ENCODE measurements at places on chromosomes 2 and 18.

GRCh38 chr18:12327510-12328178 lies 19.6 kb downstream of the TUBB6 start:
- DNase-seq, result peak; percentile 61

- DNase-seq, result no peak
These were observed 135.6 kb downstream of the SMAD7 start for GRCh38 chr18:48815179-48815515.

DNA sequence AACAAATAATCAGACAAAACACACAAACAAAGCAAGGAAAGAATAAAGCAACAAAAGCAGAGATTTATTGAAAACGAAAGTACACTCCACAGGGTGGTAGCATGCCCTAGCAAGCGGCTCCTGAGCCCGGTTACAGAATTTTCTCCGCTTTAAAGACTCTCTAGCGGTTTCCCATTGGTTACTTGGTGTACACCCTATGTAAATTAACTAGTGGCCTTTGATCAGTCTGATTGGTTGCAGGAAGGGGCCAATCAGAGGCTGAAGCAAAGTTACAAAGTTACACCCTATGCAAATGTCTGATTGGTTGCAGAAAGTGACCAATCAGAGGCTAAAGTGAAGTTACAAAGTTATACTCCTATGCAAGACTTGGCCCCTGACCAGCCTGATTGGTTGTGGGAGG lies 242.9 kb downstream of the LDLRAD4 start:
- no peak for DNase-seq

GRCh38 chr2:39893616-39894015 lies 114.6 kb upstream of the THUMPD2 start:
- no peak for DNase-seq

DNA sequence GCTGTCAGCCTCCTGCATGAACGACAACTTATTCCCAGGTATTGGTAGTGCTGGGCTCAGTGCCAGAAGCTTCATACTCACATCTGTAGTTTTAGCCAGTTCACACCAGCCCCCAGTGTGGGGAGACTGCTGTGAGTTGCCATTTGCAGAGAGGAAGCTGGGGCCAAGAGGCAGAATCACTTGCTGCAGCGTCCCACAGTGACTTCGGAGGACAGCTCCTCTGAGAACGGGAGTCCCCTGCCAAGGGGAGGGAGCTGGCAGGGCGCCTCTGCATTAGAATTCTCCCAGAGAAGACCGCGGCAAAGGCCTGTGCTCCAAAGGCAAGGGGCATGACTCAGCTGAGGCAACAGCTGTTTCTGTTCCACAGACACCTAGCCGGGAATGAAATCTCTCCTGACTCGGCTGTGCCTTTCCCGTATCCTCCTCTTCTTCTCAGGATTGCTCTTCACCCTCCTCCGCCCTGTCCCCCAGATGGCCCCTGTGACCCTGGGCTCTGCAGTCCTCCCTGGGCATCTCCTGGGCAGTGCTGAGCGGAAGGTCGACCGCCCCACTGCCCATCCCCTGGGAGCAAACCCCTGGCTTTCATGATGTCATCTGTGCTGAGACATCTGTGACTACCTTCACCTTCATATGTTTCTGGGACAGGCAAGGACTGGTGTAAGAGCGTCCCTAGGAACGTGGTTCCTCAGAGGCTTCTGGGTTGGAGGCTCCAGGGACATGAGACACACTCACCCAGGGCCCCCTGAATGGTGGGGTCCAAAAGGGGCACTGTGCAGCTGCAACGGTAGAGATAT lies 18.0 kb downstream of the MAL start:
- DNase-seq, result peak; percentile 71

GRCh38 chr2:171864357-171864985 lies 29.6 kb downstream of the SLC25A12 start:
- DNase-seq, result no peak

- no peak for DNase-seq
These were observed 99.8 kb downstream of the SMAD7 start for GRCh38 chr18:48850822-48851598.

DNA sequence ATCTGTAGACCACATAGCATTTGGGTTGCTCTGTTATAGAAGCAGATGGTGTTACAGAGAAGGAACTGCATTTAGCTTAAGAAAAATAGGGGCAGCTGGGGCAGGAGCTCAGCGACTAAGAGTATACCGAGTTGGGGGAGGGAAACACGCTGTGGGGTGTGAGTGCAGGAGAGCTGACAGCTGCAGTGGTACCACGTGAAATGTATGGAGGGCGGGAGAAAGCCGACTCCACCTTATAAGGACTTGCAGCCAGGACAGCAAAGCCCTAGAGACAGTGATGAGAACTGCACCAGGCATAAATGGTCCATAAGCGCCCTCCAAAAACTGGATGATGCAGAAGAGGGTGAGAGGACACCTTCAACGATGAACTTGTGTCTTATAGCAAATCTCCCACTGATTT lies 237.6 kb downstream of the PRKCE start:
- peak; percentile 78 for DNase-seq

DNA sequence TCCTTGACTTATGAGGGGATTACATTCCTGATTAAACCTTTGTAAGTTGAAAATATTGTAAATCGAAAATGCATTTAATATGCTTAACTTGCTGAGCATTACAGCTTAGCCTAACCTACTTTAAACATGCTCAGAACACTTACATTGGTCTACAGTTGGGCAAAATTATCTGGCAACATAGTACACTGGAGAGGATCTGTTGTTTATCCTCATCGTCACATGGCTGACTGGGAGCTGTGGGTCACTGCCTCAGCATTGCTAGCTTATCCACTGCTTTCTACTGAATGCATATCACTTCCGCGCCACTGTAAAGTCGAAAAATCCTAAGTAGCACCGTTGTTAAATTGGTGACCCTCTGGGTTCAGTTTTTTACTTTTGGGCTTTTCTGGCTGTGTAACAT lies 13.7 kb downstream of the PMS1 start:
- DNase-seq, result no peak

DNA sequence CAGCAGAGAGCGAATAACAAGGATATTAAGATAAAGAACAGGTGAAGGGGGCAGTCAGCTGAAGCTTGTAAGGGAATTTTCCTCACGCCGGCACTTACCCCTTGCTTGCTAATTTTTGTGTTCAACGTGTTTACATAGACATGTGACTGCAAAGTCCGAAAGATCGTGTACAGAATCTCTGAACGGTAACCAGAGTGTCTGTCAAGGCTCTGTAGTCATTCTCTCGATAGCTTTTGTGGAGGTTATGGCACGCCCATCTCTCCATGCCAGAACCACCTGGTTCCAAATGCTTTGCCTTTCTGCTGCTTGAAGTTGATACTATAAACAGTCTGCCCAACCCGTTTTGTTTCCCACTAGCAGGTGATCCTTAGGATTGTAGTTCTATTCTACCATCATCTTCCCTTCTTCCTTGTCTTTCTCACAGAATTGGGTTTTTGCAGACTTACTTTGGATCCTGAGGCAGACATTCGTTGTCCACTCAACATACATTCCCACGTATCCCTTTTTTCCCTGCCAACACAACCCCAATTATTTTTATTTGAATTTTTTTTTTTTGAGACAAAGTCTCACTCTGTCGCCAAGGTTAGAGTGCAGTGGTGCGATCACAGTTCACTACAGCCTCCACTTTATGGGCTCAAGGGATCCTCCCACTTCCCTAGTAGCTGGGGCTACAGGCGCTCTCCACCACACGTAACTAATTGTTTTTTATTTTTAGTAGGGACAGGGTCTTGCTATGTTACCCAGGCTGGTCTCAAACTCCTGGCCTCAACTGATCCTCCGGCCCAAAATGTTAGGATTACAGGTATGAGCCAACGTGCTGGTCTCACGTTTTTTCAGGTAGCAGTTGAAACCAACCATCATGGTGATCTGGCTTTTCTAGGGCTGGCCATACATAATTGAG lies 1.3 kb upstream of the USP34 start:
- peak; percentile 47 for DNase-seq

- no peak for DNase-seq
These were observed 142.6 kb downstream of the SETBP1 start for GRCh38 chr18:44823286-44823685.

DNA sequence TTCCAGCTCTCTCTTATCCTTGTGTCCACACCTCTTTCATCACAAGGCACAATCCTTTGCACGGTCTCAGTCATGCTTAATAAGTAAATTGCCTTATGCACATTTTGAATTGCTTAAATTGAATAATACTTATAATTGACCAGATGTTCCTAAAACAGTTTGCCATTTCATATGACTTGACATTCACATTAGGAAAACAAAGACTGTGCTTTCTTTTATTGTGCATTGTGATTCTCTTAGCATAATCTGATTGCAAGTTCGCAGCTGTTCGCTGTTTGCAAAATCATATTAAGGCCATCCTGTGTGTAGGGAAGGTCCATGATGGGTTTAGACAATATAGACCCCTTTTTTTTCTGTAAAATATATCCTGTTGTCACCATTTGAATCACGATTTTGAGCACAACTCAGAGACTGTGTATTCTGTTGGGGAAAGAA lies 75.6 kb downstream of the RNF144A start:
- no peak for DNase-seq

- no peak for DNase-seq
These were observed 205.7 kb downstream of the NBAS start for GRCh38 chr2:15355386-15355785.
